Mucosa of gallbladder (tissue), 1 donor: ENCODE measurements at places on chromosomes 2 and 18.

GRCh38 chr2:15675456-15676195, 84.0 kb downstream of the DDX1 start:
- no peak for DNase-seq

DNA sequence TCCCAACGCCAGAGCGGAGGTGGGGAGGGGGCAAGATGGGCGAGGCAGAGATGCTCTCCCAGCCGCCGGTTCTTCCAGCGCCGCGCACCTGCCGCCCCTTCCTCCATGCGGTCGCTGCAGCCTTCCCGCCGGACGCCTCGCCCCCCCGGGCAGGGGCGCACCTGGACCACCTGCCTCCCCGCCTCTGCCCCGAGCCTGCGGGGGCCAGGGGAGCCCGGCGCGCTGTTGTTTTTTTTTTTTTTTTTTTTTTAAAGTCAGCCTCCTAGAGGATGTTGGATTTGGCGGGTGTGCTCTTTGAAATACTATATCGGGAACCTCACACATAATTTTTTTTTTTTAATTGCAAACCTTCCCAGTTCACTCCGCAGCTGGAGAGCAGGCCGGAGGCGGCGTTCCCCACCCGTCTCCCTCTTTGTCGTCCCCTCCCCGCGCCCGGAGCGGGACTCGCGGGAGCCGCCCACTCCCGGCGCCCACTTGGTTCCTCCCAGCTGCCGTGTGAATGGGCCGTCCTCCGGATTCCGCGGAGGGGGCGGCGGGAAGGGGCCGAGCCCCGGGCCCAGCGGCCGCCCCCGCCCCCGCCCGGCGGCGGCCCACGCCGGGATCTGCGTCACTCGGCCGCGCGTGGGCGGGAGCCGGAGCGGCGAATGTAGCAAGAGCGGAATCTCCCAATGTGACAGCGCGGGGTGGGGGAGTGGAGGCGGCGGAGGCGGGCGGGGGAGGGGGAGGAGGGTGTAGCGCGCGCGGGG, 421 bp upstream of the NAB1 start:
- peak; percentile 81 for DNase-seq

GRCh38 chr2:29469516-29469915, 354.3 kb downstream of the CLIP4 start:
- DNase-seq: no peak

DNA sequence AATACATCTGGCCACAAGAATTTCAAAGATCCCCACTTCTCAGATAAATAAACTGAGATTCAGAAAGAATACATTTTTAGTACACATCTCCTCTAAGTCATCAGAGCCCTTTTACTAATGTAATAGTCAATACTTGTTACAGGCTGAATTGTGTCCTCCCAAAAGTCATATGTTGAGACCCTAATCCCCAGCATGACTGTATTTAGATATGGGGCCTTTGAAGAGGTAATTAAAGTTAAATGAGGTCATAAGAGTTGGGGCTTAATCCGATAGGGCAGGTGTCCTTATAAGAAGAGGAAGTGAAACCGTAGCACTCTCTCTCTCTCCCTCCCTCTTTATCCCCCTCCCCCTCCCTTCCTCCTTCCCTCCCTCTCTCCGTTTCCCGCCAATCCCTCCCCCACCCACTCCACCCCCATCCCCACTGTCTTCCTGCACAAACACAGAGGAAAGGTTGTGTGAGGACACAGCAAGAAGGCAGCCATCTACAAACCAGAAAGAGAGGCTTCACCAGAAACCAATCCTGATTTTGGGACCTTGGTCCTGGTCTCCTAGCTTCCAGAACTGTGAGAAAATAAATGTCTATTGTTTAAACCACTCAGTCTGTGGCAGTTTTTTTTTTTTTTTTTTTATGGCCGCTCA, 66.6 kb upstream of the ZNF397 start:
- DNase-seq: no peak

- no peak for DNase-seq
Observed at GRCh38 chr18:32139835-32140283, 48.2 kb downstream of the RNF138 start.

DNA sequence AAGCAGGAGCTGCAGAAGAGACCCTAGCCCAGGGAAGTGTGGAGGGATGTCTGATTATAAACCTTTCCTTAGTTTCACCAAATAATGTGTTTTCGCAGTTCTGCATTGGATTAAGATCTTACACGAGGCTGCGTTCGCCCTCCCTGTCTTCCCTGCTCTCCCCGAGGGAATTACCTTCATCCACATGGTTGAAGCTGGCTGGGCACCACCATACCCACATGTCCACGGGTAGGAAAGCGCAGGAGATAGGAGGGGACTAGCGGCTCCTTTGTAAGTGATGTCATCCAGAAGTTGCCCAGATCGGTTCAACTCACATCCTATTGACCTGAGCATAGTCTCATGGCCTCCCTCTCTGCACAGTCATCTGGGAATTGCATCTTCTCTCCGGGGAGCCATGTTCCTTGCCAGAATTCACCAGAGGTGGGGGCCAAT, 1.1 kb downstream of the TTL start:
- DNase-seq: no peak

DNA sequence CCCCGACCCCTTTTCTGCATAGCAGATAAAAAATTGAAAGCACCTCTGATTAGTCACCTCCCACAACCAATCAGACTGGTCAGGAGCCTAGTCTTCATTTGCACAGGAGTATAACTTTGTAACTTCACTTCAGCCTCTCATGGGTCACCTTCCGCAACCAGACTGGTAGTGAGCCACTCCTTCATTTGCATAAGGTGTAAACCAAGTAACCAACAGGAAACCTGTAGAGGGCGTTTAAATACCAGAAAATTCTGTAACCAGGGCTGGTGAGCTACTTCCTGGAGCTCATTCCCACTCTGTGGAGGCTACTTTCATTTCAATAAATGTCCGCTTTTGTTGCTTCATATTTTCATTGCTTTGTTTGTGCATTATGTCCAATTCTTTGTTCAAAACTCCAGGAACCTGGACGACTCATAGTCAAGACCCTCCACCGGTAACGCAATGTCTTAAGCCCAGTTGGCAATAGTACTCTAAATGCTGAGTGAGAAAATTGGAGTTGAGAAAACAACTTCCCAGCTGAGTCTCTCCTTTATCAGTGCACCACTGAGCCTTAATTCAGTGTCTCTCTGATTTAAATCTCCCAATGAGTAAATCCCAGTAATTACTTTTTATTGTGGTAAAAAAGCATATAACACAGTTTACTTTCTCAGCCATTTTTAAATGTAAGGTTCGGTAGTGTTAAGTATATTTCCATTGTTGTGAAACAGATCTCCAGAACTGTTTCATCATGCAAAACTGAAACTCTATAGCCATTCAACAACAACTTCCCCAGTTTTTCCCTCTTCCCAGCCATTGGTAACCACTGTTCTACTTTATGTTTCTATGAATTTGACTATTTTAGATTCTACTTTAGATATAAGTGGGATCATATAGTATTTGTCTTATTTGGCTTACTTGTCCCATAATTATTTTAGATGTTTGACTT, 392.7 kb upstream of the SLC8A1 start:
- peak; percentile 10 for DNase-seq

- no peak for DNase-seq
Observed at GRCh38 chr18:57149531-57149930, 2.6 kb downstream of the BOD1L2 start.

GRCh38 chr2:231364961-231365810, 30.3 kb upstream of the B3GNT7 start:
- DNase-seq: no peak

DNA sequence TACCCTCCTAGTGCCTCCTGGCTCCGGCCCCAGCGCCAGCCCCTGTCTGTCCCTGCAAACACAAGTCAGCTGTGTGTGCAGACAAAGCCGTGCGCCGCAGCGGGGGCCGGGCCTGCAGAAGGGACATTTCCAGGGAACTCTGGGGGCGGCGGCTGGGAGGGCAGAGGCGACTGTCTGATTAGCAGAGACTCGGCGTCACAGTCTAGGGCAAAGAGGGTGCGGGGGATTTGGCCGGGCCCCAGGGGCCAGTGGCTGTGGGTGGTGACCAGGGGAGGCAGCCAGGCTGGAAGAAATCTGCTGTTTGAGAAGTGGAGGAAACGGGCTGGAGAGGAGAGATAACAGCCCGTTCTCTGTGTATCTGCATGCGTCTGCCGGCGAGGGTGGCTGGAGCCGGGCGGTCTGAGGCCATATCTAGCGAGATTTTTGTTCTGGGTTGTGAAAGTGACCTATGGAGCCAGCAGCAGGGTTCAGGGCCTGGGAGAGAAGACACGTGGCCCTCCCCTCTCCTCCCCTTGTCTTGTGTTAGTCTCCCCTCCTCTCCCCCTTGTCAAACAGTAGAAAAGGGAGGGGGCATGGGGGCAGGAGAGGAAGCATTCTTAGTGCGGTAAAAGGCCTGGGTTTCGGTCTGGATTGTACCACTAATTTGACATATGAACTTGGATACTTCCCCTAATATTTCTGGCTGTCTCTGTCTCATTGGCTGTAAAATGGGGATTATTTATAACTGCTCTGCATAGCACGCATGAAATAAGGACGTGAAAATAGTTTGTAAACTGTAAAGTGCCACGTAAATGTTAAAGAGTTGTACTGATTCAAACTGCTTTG, 169.4 kb downstream of the SMAD7 start:
- DNase-seq: peak; percentile 74

DNA sequence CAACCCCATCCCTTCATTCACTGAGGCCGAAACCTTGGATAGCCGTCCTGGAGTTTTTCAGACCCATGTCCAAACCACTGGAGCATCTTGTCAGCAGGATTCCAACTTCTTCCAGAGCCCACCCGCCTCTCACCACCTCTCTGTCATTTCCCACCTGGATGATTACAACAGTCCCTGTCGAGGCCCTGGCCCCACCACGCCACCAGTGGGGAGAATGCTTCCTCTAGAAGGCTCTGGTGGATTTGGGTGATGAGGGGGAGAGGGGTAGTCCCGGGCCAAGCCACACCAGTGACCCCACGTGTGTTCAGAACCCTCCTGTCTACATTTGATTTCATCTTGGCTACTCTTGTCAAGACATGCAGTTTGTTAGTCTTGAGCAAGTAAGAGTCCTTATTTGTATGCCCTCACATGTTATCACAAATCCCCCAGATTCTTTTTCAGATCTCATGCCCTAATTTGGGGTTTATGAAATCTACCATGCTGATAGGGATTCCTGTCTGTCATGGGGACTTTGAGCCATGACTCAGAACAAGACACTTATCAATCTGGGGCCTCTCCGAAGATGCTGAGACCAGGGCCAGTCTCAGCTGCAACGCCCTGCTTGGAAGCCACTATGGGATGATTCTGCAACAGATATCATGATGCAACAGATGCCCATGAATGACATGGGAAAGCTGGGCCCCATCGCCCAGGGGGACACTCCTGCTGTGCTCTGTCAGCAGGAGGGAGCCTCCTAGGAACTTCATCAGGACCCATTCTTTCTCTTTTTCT, 186.1 kb downstream of the ZFP36L2 start:
- no peak for DNase-seq

- DNase-seq: no peak
Observed at GRCh38 chr2:62956651-62957050, 94.0 kb upstream of the OTX1 start.
